ENCODE measurements at places on chromosomes 3 and 15. TPM values are rescaled to one million over a fixed set of nuclear protein-coding genes. Genes with fewer than 3 reads are reported as not detected.

Gene FBXW12
- polyA plus RNA-seq = not detected

Gene GABRA5
- polyA plus RNA-seq = 0.02 TPM

- no peak overlapping the region for H3K27ac ChIP-seq
- peak; percentile 41 for DNase-seq
- no peaks in the 10 kb centered on the region for H3K4me1 ChIP-seq
- no peaks in the 10 kb centered on the region for H3K27me3 ChIP-seq
Measured at GRCh38 chr3:10511809-10512494, 6.6 kb upstream of the ATP2B2 start.

GRCh38 chr3:72032441-72033135 is 247.6 kb upstream of the PROK2 start:
- no peaks in the 10 kb centered on the region for H3K27me3 ChIP-seq
- H3K36me3 ChIP-seq = no peaks in the 10 kb centered on the region

DNA sequence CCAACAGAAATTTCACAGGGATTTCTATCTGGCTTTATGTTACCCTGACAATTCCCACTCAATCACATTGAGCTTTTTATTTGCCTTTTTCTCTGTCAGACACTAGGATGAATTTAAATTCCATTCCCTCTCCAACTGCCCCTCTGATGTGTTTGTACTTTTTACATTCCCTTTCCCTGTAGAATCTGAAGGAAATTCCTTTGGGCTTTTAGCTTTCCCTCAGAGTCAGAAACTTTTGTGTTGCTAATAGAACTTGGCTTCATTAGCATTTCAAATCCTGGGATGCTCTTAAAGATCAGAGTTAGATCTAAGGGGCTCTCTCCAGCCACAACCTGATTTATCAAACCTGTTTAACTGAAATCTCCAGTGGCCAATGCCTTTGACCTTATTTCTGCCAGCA is 7.9 kb upstream of the RARB start:
- no peak for DNase-seq
- H3K36me3 ChIP-seq = no peaks in the 10 kb centered on the region
- no peak overlapping the region for H3K4me3 ChIP-seq
- H3K27me3 ChIP-seq = no peaks in the 10 kb centered on the region
- no peak overlapping the region for H3K27ac ChIP-seq
- no peaks in the 10 kb centered on the region for H3K4me1 ChIP-seq

DNA sequence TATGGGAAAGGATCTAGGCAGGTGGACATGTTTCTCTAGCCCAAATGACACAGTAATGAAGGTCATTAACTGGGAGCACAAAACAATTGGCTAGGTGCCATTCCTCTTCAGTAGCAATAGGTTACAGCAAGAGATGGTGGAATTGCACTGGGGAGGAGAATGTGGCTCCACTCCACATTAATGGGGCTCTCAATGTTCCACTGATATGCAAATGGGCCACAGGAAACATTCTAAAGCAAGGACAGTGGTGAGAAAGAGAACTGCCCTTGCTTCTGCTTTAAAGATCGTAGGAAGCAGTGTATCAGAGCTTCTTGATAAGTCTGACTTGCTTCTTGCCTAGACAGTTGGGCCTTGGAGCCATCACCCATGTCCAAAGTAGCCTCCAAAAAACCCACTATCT is 271.4 kb upstream of the PPP2R3A start:
- H3K4me3 ChIP-seq = no peak overlapping the region
- DNase-seq = no peak
- H3K4me1 ChIP-seq = no peaks in the 10 kb centered on the region
- H3K27ac ChIP-seq = no peak overlapping the region

GRCh38 chr3:69716119-69716518 is 23.1 kb upstream of the MITF start:
- H3K27me3 ChIP-seq = no peaks in the 10 kb centered on the region
- H3K4me1 ChIP-seq = no peaks in the 10 kb centered on the region
- H3K27ac ChIP-seq = no peak overlapping the region
- no peak for DNase-seq

DNA sequence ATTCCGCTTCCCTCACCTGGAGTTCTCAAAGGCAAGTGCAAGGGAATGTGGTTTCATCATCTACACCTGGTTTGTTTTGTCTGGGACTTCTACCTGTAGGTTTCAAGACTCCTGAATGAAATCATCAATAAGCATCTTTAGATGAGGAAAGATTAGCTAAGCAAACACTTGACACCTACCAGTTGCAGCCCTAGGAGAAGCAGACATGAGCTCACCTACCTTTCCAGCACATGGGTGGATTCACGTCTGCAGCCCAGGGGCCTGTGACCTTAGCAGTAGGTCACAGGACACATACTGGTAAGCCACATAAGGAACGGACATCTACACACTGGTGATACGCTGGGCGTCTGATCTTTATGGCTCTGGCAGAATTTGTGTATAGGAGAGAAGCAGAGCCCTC is 26.7 kb downstream of the SLCO2A1 start:
- no peaks in the 10 kb centered on the region for H3K36me3 ChIP-seq
- no peaks in the 10 kb centered on the region for H3K27me3 ChIP-seq
- H3K4me1 ChIP-seq = no peaks in the 10 kb centered on the region
- no peak overlapping the region for H3K27ac ChIP-seq

DNA sequence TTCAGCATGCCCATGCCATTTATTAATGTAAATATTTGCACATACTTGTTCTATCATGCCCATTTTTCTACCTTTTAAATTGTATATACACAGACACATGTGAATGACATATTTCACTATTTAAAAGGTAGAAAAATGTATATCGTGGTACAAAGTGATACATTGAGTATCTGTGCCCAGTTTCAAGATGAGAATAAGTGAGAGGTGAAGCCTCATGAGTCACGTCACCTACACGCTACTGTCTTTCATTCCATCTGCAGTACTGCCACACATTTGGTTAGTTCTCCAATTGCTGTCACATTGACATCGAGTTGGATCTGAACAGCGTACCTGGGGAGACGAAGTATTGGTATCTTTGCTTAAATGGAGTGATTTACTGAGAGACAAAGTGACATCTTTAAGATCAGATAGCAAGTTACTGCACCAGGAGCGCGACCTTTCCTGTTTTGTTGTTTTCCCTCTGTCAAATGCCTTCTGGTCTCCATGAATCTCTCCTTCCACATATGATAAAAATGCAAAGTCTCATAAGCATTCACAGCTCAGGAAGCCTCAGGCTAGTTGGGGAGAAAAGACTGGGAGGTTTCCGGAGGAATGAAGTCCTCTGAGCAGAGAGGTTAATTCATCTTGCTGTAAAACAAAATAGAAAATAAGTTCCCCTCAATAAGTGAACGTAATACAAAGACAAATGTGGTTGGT is 12.0 kb downstream of the GREM1 start:
- no peak overlapping the region for H3K4me3 ChIP-seq
- H3K36me3 ChIP-seq = no peaks in the 10 kb centered on the region
- H3K27me3 ChIP-seq = peaks cover 16% of the 10 kb centered on the region

DNA sequence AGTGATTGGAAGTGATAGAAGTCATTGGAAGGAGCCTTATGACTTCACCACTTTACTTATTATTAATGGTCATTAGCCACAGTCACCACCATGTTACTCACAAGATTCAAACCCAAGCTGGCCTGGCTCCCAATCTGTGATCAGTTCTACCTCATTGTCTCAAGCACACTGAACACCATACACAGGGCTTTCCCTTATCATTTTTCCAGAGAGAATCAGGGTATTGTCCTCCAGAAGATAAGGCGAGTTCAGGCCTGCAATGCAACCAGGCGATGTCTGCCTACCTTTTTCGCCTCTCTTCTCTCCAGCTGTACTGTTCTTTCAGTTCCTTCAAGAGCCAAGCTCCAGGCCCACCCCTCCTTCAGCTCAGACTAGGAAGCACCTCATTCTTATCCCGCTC is 24.9 kb downstream of the EMC7 start:
- H3K36me3 ChIP-seq = peaks cover 2% of the 10 kb centered on the region
- DNase-seq = no peak
